Upper lobe of right lung (tissue), 1 donor: ENCODE measurements at places on chromosomes 4 and X.
A peak's percentile ranks its signal among the peaks of the same experiment; 100 is the strongest.

DNA sequence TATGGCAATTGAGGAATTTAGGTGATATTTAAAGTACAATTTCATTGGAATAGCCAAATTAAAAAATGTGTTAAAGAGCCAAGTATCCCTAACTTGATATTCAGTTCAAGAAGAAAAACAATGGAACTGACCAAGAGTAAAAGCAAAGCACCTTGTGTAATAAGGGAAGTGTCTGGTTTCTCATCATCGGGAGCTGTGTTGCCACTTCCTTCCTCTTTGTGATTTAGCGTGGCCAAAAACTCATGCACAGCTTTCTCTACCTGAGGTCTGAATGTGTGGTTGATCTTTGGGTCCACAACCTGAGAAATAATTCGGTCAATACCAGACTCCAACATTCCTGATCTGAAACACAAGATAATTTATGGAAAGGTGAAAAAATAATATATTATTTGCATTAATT is 12.4 kb downstream of the BOD1L1 start:
- no peak for DNase-seq

GRCh38 chr4:184369871-184370270 is 104.5 kb downstream of the IRF2 start:
- DNase-seq: no peak

DNA sequence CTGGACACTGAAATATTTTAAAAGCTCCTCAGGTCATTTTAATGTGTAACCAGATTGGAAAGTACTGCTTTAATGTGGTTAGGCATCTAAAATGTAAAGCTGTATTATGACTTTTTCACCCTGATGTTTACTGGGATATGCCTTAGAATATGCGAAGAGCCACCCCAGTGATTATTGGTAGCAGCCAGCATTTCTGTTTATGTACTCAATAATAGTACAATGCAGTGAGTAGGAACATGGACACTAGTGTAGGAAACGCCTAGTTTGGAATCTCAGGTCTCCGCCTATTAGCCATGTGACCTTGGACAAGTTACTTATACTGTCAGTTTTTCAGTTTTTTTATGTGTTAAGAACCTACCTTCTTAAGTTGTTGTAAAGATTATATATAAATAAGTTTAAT is 446.0 kb upstream of the PITX2 start:
- DNase-seq: no peak

GRCh38 chrX:140917354-140918115 is 84.9 kb upstream of the SPANXB1 start:
- DNase-seq: no peak

DNA sequence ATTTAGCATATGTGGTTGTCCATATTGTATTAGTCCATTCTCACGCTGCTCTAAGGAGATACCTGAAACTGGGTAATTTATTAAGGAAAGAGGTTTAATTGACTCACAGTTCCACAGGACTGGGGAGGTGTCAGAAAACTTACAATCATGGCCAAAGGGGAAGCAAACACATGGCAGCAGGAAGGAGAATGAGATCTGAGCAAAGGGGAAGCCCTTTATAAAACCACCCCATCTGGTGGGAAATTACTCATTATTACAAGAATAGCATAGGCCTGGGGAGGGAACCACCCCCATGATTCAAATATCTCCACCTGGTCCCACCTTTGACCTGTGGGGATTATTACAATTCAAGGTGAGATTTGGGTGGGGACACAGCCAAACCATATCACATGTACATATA is 122.6 kb upstream of the ANK2 start:
- DNase-seq: no peak

DNA sequence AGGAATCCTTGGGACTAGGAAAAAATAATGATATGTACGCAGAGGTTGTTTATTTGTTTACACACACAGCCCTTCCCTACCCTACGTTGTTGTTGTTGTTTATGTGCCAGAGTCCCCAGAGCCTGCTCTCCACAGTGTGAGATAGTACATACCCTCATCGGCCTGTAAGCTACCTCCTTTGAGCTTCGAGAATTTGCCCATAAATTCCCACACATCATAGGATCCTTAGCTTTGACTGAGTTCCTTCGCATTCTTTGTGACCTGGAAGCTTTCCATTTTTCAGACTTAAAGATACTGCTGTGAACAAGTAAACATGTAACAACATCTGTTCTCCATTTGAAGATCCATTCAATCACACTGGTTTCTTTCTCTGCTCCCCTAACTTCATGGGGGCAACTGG is 114.5 kb downstream of the IRF2 start:
- no peak for DNase-seq

GRCh38 chr4:48752726-48753125 is 27.4 kb downstream of the FRYL start:
- no peak for DNase-seq

GRCh38 chr4:44150091-44150576 is 298.5 kb downstream of the KCTD8 start:
- DNase-seq: no peak

DNA sequence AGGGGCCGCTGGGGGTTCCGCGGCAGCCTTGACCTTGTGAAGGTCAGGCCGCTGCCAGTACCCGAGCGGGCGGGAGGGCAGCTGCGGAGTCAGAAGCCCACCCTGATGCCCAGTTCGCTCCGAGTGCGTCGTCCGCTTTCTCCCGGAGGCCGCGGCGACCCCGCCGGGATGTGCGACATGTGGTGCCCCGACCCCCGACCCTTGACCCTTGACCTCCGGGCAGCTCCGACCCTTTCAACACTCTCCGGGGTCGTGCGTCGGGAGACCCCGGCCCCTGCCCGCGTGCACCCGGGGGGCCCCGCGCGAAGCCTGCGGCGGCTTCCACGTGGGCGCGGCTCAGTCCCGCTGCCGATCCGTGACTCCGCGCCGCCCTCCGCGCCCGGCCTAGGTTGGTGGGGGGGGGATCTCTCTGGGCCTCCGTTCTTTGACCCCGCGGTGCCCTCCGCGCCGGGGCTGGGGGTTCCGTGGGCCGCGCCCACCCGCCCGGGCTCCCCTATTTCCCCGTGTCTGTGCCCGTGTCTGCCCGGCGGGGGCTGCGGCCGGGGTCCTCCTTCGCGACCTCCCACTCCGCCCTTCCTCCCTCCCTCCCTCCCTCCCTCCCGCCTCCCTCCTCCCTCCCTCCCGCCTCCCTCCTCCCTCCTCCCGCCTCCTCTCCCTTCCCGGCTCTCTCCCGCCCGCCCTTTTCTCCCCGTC is 609 bp upstream of the SLC25A6 start:
- DNase-seq: peak; percentile 86

DNA sequence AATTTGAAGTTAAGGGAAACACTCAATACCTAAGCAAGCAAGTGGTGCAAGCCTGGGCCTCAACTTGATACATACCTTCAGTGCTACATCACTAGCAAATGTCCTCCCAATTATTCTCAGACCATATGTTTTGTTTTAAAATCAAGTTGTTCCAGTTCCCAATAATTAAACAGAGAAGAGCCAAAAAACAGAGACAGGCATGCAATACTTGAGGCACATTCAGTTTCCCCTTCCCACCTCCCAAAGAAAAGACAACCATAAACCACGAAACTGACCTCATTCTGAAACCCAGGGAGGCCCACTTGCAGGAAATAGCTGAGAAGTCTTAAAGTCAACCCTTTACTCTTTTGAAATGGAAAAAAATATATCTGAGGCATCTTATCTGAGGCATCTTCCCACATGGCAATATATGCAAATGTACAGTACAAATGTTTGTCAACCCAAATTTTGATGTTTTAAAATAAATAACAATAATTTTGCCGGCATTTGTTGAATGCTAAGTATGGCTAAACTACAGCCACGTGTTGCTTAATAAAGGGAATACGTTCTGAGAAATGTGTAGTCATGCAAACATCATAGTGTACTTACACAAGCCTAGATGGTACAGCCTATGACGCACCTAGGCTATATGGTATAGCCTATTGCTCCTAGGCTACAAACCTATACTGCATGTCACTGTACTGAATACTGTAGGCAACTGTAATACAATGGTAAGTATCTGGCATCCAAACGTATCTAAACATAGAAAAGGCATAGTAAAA is 147.5 kb downstream of the TSPAN5 start:
- no peak for DNase-seq

DNA sequence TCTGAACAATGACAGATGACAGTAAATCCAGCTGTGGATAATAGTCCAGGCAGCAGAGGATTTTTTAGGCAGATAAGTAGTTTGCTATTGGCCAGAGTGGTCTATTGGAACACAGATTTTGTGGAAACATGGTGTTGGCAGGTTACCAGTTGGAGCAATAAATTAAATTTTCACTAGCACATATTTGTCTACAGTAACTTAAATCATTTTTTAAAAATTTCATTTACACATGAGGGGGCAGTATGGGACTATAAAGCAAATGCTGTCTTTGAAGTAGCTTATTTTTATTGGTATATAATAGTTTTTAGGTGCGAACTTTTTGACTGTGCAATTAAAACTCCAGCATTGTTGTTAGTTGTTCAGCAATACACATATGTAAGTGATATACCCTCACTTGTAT is 289.8 kb downstream of the ARHGAP10 start:
- DNase-seq: no peak

DNA sequence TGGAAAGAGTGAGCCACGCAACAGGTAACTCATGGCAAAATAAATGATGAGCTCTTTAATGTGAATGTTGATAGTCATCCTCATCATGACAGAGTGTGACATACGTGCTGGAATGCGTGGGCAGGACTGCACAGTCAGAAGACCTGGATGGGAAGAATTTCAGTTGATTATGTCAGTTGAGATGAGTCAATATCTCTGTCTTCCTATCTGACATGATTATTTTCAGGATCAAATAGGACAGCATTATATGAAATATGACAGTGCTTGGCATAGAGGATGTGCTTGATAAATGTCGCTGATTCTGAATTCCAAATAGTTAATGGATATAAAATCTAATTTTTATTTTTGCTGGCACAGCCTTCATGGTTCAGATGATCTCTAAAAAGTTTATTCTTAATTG is 95.1 kb downstream of the IL15 start:
- no peak for DNase-seq

DNA sequence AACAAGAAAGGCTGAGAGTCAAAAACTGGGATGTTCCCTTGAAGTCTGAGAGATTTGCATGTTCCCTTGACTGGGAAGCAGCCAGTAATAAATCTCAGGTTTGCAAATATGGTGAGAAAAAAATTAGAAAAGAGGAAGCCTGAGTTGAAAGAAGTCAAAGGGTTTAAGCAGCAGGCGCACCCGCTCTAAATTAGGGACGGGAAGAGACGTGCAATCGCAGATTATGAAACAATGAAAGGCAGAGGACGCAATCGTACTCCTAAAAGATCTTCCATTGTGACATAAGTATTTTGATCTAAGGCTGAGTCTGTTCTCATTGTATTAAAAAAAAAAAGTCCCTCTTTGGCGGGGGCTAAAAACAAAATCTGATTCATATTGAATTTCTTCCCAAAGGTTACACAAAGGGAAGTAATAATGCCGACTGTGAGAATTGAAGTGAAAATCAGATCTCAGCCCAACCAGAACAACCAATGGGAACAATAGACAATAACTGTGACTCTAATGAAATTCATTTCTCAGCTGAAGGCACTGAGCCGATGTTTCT is 28.2 kb downstream of the SAT1 start:
- DNase-seq: no peak

DNA sequence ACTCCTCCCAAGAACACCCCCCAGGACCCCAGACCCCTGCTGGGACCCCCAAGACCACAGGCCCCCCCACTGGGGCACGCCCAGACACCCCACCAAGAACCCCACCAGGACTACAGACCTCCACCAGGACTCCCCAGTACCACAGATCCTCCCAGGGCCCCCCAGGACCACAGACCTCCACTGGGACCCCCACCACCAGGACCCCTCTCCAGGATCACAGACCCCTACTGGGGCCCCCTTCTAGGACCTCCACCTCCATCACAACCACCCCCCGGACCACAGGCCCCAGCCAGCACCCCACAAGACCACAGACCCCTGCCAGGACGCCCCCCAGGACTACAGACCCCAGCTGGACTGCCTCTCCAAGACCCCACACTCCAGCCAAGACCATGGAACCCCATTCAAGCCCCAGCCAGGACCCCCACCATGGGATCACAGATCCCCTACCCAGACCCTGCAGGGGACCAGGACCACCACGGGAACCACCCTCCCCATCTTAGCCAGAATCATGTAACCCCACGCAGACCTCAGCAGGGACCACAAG is 855 bp upstream of the DHRSX start:
- DNase-seq: no peak

- DNase-seq: no peak
Measured at GRCh38 chr4:38666766-38667084, 2.7 kb downstream of the KLF3 start.

- no peak for DNase-seq
Measured at GRCh38 chr4:61505773-61506685, 305.9 kb downstream of the ADGRL3 start.

- no peak for DNase-seq
Measured at GRCh38 chr4:109156356-109156755, 146.1 kb downstream of the COL25A1 start.

- no peak for DNase-seq
Measured at GRCh38 chr4:181538431-181538830, 704.8 kb upstream of the TENM3 start.

DNA sequence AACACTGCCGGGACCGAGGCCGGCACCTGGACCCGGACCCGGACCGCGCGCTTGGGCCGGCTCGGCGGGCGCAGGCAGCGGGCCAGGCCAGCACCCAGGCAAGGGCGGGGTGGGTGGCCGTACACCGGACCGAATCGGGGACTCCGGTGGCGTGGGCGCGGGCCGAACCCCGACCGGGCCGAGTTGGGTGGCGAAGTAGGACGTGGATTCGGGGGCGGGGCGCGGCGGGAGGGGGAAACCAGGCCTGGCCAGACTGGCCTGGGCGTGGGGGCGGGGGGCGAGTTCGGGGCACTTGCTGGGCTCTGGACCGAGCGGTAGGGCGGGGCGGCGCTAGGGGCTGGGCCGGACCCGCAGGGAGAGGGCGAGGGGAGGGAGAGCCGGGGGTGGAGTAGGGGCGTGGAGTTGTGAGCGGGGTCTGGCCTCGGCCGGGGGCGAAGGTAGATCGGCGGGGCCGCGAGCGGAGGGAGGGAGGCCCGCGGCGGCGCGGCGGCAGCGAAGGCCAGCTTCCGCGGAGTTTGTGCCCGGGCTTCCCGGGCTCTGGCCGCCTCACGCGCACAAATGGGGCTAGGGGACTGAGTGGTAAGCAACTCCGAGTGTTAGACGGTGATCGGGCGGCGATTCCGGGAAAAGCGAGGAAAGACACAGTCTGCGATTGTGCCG is 1.8 kb upstream of the BCORL1 start:
- peak; percentile 74 for DNase-seq

DNA sequence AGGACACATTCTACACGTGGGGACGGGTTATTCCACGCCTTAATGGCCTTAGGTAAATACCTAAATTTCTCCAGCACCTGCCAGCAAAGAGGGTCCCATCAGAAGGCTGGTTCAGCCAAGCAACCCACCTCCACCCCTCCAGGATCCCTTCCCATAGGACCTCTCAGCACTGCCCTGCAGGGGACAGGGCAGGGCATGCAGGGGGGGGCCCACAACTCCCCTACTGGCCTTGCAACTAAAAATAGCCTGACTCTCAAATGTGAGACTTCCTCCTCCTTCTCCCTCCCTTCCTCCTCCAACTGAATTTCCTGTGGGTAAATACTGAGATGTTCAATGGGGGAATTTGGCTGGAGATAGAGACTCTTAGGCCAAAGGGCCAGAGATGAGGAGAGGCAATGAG is 6.3 kb downstream of the LAS1L start:
- no peak for DNase-seq
